CD4-positive, alpha-beta T cell (primary cell): ENCODE measurements at places on chromosomes 1 and 21.

- no peak for DNase-seq
Measured at GRCh38 chr1:26307363-26307781, 936 bp upstream of the UBXN11 start.

DNA sequence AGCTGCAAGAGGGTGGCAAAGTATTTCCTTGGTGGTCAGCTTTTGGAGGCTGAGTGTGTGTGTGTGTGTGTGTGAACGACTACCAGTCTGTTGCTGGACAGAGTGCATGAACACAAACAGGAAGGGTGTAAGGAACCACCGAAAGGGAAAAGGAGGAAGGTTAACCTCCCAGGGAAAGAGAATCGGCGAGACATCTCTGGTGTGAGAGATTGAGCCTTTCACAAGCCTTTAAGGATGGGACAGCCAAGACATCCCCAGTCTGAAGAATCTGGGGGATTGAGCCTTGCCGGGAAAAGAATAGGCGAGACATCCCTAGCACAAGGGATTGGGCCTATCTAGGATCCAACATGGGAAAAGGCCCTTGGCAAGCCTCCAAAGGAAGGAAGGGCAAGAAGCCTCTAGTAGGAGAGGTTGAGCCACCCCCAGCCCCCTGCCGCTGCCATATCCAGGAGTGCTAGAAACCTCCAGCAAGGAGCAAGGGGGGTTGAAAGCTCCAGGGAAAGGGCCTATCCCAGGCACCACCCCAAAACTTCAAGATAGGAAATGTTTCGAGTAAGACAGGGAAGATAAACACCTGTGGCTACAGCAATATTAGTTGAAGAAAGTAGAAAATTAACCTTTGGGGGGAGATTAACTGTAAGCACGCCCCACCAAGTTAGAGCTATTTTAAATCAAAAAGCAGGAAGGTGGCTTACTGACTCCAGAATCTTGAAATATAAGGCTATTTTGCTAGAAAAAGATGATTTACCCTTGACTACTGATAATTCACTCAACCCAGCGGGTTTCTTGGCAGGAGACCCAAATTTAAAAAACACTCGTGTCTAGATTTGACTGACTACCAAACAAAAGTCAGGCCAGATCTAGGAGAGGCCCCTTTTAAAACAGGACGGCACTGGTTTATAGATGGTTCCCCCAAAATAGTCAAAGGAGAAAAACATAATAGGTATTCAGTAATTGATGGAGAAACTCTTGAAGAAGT, 3.2 kb downstream of the TEX50 start:
- DNase-seq, result no peak

GRCh38 chr1:90919190-90919719, 102.6 kb downstream of the ZNF644 start:
- DNase-seq, result no peak

GRCh38 chr1:23864801-23865542, 3.1 kb downstream of the FUCA1 start:
- no peak for DNase-seq

- no peak for DNase-seq
Measured at GRCh38 chr1:38332649-38333310, 286.2 kb upstream of the POU3F1 start.

- no peak for DNase-seq
Measured at GRCh38 chr1:160876311-160876710, 8.7 kb downstream of the ITLN1 start.
